ENCODE measurements at places on chromosomes 4 and X.

DNA sequence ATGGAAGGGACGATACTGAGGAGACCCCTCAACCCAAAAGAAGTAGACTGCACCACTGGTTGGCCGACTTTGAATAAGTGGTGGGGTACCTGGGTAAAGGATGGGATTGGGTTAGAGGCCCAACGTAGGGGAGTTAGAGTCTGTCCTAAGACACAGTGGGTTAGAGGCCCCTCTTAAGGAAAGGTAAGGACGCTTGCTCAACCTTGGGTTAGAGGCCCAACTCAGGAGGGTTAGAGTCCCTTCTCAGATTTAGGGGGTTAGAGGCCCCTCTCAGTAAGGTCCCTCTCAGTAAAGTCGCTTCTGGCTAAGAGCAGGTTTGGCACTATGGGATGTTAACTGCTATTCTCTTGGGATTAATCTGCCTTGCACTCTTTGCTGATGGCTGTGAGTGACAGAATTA lies 81.3 kb downstream of the ACOX3 start:
- no peak for DNase-seq

DNA sequence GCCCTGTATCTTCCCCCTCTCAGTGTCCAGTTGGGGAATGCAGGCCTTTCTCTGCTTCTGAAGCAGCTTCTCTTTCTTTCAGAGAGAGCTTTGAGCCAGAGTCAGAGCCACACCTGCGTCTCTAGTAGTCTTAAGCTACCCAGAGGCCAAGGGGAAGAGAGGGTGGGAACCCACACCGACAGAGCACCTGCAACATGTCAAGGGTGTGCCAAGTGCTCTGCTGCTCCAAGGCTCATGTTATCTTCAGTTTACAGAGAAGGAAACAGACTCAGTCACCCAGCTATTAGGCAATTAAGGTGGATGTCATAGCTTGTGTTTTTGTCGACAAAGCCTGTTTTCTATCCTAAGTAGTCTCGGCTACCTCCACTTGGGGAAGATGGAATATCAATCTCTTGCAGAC lies 22.7 kb upstream of the RNF212 start:
- no peak for DNase-seq

DNA sequence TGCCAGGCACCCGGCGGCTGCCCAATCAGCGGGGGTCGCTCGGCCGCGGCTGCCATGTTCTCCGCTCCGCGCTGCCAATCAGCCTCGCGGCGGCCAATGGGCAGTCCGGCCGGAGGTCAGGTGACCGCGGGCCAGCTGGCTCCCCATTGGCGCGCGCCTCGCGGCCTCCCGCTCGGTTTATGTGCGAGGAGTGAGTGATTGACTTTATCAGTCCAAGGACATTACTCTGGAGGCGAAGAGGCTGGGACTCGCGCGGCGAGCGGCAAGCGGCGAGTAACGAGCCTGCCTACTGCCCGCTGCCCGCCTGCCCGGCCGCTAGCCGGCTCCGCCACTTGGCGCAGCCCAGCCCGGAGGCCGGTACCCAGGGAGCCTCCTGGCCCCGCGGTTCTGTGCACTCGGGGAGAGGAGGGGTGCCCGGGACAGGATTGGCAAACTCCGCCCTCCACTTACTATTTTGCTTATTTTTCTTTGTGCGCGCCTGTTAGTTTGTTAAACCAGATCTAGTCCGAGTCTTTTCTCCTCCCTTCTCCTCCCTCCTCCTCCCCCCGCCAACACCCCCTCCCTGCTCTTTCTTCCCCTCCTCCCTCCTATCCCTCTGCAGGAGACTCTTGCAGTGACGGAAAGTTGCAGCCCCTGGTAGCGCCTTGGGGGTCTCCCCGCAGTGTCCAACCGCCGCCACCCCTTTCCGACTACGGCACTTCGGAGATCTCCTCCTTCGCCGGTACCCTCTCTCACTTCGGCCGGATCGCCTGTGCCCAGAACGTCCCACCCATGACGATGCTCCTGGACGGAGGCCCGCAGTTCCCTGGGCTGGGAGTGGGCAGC lies at the start of gene ZIC3:
Gene ZIC3 (plus strand): TSS at position 207 of the 825 bp plus-strand sequence. CDS start 565 bp downstream, at position 772.
- no peak for DNase-seq

DNA sequence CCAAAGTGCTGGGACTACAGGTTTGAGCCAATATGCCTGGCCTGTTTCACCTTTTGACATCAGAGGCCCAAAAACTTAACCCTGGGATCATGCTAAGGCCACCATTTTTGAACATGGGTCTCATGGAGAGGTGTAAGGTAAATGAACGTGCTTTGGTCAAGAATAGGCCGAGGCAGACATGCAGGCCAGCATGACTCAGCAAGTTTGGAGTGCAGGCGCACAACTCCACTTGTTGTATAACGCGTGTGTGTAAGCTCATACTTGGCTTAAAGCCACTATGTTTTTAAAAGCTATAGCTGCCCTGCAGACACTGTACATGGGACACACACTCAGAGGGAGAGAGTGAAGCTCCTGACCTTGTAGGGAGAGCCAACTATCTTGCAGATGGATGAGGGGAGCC lies 43.8 kb upstream of the HPSE start:
- DNase-seq: no peak

DNA sequence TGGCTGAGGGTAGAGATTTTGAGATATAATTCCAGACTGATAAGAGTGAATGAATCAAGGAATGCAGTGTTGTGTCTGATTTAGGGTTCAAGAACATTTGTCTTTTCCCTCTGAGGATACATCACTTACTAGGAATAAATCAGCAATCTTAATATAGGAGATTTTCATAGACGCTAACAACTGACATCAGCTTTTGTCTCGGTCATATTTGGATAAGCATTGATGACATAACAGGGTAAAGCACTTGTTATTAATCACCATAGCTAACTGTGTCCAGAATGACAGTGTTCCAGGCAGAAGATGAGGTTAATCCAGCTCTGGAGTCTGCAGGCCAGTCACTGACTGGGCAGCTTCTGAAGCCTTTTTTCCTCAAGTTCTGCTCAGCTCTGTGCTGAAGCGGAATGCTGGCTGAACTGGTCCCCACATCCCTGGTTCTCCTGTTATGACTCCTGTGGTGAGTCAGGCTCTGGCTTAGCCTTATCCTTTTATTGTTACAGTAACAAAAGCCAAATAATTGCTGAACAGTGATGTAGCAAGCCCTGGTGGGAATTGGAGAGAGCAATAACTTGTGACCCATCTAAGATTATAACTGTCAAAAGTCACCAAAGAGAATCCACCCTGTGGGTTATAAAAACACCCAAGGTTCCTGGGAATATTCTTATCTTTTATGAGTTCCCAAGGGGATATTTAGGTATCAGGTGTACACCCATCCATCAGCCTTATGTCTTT lies 41.8 kb downstream of the FNIP2 start:
- DNase-seq: no peak

DNA sequence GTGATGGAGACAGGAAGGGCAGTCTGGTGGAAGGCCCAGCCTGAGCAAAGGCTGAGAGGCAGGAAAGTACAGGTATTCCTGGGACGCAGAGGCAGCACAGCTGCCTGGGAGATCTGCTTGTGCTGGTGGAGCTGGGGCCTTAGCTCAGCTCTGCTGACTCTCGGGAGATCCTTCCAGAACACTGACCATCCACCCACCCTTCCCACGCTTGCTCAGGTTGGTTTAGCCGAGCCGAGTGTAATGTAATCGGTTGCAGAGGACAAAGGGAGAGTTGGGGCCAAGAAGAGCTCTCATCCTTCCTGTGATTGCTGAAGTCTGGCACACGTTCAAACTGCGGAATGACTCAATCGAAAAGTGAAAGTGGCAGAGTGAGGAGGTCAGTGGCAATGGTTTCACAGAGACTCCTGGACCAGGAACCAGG lies 43.1 kb upstream of the GPR78 start:
- DNase-seq: no peak

- DNase-seq: no peak
Observed at GRCh38 chrX:134406356-134407064, 53.5 kb upstream of the HPRT1 start.

DNA sequence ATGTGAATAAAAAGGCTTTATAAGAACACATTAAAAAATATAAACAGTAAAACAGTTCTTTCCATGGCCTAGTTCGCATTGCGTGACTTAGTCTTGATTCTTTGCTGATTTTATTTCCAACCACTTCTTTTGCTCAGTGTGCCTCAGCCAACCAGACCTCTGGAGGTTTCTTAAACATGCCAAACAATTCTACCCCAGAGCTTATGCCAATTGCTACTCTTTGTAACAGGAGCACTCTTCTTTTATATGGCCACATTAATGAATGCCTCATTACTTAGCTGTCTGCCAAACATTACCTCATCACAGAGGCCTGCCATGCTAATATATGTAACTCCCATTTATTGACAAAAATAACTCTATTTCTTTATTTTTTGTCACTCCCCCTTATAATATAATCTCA lies 202.3 kb downstream of the NDST4 start:
- no peak for DNase-seq

DNA sequence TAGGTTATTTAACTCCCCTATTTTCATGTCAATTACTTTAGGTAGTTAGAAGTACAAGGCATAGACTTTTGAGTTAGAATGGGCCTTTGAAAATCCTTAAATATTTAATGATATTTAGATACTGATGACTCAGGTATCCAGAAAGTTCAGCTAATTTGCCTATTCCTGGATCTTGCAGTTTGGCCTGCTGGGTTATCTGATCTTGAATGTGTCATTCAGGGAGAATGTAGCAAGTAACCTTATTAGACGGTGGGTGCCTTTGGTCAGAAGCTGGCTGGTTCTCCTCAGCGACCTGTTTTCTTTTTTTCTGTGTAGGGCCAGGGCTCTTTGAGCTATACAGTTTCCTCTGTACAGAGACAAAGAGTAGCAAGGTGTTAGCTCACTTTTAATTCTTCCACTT lies 42.0 kb downstream of the MTM1 start:
- no peak for DNase-seq

- no peak for DNase-seq
Observed at GRCh38 chr4:25666031-25666630, 10.5 kb downstream of the SLC34A2 start.

DNA sequence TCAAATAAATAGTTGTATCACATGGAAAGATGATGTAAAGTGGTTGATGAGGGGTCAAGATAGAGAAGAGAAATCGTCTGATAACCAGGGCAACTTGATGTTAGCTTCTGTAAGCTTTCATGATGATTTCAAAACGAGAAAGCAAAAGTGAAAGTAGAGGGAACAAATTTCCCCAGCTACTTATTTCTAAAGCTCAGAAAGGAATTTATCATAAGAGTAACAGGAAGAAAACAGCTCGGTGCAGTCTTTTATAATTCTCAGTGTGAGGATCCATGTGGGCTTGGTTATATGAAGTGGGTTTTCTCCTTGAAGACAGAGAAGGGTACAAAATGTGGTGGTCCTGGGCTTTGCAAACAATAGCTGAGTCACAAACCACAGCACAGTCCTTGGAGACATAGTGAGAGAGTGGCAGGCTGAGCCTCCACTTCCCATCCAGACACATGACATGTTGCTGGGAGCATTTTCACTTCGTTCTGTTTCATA lies 32.1 kb upstream of the GLRA2 start:
- DNase-seq: no peak

GRCh38 chrX:120732461-120732860 lies 102.6 kb upstream of the C1GALT1C1 start:
- no peak for DNase-seq

DNA sequence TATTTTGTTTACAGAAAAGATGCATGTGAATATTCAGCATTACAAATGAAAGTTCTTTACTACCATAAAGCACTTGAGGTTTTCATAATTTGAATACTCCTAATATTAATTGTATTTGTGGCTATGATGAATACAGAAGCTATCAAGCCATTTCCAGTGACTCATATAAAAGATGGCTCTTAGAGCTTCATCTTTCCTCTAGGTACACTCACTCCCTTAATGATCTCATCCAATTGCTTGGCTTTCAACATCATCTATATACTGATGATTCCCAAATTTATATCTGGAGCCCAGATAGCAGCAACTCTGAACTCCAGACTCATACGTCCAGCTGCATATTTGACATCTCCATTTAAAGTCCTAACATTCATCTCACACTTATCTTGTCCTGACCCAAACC lies 183.4 kb upstream of the FAM241A start:
- DNase-seq: no peak

DNA sequence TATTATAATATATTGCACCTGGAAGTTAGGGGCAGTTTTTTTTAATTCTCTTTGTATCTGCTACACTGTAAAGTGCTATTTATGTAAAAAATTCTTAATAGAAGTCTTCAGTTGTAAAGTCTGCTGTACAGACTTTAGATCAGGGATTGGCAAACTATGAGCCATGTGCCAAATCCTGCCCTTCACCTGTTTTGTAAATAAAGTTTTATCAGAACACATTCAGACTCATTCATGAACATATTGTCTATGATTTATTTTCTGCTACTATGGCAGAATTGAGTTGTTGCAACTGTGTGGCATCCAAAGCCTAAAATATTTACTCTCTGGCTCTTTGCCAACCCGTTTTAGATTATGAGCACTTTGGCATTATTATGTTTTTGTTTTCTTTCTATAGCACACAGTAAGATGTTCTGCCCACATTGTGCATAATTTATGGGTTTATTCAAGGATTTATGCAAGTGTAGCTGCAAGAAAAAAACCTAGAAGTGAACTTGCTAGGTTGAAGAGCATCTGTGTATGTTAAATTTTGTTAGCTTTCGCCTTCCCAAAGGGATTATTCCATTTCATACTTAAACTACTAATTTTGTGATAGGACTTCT lies 56.9 kb downstream of the CLCN3 start:
- peak; percentile 5 for DNase-seq

DNA sequence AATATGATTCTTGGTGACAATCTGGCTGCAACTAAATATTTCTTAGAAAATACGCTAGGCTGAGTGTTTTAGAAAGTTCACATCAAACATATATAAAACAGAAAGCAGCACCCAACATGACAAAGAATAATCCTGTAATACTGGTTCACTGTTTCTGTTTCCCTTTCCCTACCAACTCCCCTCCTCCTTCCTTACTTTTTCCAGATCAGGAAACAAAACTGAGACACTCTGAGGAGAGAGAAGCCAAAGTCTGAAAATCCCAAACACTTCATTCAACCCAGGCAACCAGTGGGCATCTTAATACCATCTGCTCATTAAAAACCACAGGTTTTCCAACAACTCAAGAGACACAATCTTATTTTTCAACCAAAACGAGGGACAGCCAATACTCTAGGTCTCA lies 160.4 kb upstream of the MAP3K15 start:
- DNase-seq: no peak

GRCh38 chrX:136711147-136711546 lies 63.2 kb downstream of the CD40LG start:
- no peak for DNase-seq

GRCh38 chr4:154160519-154161301 lies 330.9 kb downstream of the DCHS2 start:
- DNase-seq: peak; percentile 55

DNA sequence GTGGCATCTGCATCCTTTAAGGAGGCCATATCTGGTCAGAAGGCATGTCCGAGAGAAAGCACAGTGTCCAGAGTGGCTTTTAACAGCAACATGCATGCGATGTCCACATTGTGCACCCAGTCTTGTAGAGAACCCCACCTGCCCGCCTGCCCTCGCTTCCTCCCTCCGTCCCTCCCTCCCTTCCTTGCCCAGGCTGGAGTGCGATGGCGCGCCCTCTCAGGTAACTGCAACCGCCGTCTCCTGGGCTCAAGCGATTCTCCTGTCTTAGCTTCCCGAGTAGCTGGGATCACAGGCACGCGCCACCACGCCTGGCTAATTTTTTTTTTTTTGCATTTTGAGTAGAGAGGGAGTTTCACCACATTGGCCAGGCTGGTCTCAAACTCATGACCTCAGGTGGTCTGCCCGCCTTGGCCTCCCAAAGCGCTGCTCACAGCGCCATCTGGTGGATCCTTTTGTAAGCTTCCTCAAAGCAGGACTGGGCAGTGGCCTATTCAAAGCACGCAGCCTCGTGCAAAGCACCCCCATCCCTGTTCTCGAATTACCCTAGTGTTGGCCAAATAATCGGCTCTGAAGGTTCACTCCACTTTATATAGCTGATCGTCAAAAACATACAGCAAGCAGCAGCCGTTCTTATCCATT lies 15.0 kb downstream of the BRCC3 start:
- no peak for DNase-seq
